ENCODE measurements at places on chromosomes 3 and 15.

- H3K27me3 ChIP-seq = no peaks in the 10 kb centered on the region
- no peaks in the 10 kb centered on the region for H3K36me3 ChIP-seq
- peaks cover 4% of the 10 kb centered on the region for H3K4me1 ChIP-seq
- H3K4me3 ChIP-seq = no peak overlapping the region
Measured at GRCh38 chr3:195111319-195111705, 159.6 kb downstream of the XXYLT1 start.

GRCh38 chr15:66802025-66803001 lies 100.3 kb downstream of the SMAD6 start:
- no peaks in the 10 kb centered on the region for H3K27me3 ChIP-seq
- DNase-seq = peak; percentile 58
- H3K4me1 ChIP-seq = peaks cover 15% of the 10 kb centered on the region
- no peak overlapping the region for H3K4me3 ChIP-seq
- peak overlapping the region; percentile 94 for H3K27ac ChIP-seq

GRCh38 chr3:119160815-119161214 lies 12.6 kb upstream of the UPK1B start:
- no peak for DNase-seq
- no peak overlapping the region for H3K4me3 ChIP-seq
- H3K27ac ChIP-seq = no peak overlapping the region
- H3K4me1 ChIP-seq = no peaks in the 10 kb centered on the region
- no peaks in the 10 kb centered on the region for H3K36me3 ChIP-seq

DNA sequence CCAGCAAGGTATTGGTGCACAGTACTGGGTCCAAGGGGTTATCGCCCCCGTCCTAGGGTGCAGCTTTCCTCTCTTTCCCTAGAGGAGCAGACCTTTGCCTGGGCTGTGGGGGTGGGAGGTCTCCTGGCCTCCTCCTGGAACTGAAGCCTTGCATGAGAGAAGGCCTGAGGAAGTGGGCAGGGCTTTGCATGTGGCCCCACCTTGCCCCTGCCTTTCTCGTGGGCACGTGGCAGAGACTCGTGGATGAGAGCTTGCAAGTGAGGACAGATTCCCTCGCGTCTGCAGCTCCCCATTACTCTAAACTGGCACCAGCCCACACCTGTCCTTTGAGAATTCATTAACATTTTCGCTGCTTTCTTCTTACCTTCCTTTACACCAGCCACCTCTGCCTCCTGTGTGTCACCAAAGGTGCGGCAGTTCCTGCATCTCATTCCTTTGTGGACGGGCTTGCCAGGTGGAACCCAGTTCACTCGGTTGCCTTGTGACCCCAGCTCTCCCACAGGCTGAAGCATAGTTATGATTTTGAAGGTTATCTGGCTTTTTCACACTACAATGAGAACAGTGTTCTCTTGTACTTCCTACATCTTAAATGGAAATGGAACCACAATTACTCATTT lies 40.9 kb upstream of the NR2C2 start:
- H3K4me1 ChIP-seq = no peaks in the 10 kb centered on the region
- no peak overlapping the region for H3K27ac ChIP-seq
- H3K27me3 ChIP-seq = no peaks in the 10 kb centered on the region
- no peak for DNase-seq
- no peak overlapping the region for H3K4me3 ChIP-seq
- no peaks in the 10 kb centered on the region for H3K36me3 ChIP-seq

- no peaks in the 10 kb centered on the region for H3K27me3 ChIP-seq
- H3K27ac ChIP-seq = peak overlapping the region; percentile 83
- peaks cover 9% of the 10 kb centered on the region for H3K4me1 ChIP-seq
- peak overlapping the region; percentile 7 for H3K4me3 ChIP-seq
- no peak for DNase-seq
Measured at GRCh38 chr15:90960298-90961091, 5.8 kb downstream of the RCCD1 start.

GRCh38 chr3:185767002-185767688 lies 57.7 kb downstream of the IGF2BP2 start:
- no peak overlapping the region for H3K4me3 ChIP-seq
- no peaks in the 10 kb centered on the region for H3K27me3 ChIP-seq
- peaks cover 2% of the 10 kb centered on the region for H3K4me1 ChIP-seq
- DNase-seq = no peak

- H3K27me3 ChIP-seq = no peaks in the 10 kb centered on the region
- H3K27ac ChIP-seq = no peak overlapping the region
- H3K4me3 ChIP-seq = no peak overlapping the region
- no peaks in the 10 kb centered on the region for H3K4me1 ChIP-seq
- DNase-seq = no peak
Measured at GRCh38 chr3:142641504-142641903, 45.3 kb downstream of the PLS1 start.

DNA sequence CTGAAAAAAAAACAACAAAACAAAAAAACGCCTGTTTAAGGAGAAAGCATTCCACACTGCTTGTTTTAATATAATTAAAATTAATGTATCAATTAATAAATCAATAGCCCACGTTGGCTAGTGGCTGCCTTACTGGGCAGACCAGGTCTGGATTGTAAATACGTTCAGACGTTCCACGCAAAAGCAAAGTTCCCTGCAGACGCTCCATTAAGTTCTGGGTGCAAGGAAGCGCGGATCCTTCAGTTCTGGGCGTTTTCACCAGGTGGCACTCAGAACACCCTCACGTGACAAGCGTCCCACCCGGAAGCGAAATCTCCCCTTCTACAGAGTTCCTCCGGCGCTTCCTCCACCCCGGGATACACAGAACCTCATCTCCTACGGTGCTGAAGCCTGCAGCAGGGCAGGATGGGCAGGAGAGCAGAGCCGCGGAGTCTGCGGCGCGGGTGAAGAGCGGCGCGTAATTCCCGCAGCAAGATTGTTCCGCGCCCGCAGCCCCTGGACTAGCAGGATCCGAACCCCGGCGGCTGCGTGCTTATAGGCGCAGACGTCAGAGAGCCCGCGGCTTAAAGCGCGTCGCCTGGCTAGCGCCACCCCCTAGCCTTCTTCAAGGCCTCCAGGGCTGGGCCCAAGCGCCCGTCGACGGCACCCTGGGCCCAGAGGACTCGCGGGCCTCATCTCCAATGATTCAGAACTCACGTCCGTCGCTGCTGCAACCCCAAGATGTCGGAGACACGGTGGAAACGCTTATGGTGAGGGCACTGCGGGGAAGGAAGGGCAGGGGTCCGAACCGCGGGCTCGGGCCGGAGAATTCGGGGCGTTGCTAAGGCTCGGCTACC lies at the start of gene SLC25A38:
Gene SLC25A38, plus strand, starts transcription at position 326 of the 836 bp plus-strand sequence. Its CDS starts 355 bp downstream, at position 681.
- peak within 1 kb of the TSS; percentile 97 for H3K27ac ChIP-seq
- no peaks in the 10 kb centered on the region for H3K36me3 ChIP-seq
- H3K4me1 ChIP-seq = peaks cover 16% of the 10 kb centered on the region
- peak within 1 kb of the TSS; percentile 70 for H3K4me3 ChIP-seq

GRCh38 chr15:52014616-52015015 lies 4.4 kb upstream of the MAPK6 start:
- H3K27me3 ChIP-seq = no peaks in the 10 kb centered on the region
- peaks cover 4% of the 10 kb centered on the region for H3K4me1 ChIP-seq
- DNase-seq = no peak
- H3K4me3 ChIP-seq = no peak overlapping the region
- H3K36me3 ChIP-seq = no peaks in the 10 kb centered on the region

- no peaks in the 10 kb centered on the region for H3K36me3 ChIP-seq
- H3K27ac ChIP-seq = no peak overlapping the region
Measured at GRCh38 chr3:78050276-78051065, 1010.6 kb downstream of the ROBO2 start.

- H3K27me3 ChIP-seq = no peaks in the 10 kb centered on the region
- H3K27ac ChIP-seq = no peak overlapping the region
- no peak for DNase-seq
Measured at GRCh38 chr3:134149286-134149685, 101.4 kb downstream of the RYK start.

DNA sequence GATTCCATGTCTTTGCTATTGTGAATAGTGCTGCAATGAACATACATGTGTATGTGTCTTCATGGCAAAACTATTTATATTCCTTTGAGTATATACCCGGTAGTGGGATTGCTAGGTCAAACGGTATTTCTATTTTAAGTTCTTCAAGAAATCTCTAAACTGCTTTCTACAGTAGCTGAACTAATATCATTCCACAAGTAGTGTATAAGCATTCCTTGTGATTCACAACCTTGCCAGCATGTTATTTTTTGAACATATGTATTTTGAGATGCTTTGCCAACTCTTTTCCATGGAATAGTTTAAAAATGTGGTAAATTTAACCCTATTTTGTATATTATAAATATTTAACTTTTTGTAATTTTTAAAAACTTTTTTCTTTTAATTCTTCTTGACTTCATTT lies 592.7 kb upstream of the NAALADL2 start:
- H3K4me3 ChIP-seq = no peak overlapping the region
- H3K27ac ChIP-seq = no peak overlapping the region
- no peaks in the 10 kb centered on the region for H3K36me3 ChIP-seq
- no peaks in the 10 kb centered on the region for H3K4me1 ChIP-seq

GRCh38 chr15:100245487-100245820 lies 96.3 kb downstream of the ADAMTS17 start:
- no peak overlapping the region for H3K27ac ChIP-seq
- no peak overlapping the region for H3K4me3 ChIP-seq
- DNase-seq = no peak

GRCh38 chr3:22012471-22012870 lies 261.5 kb upstream of the ZNF385D start:
- no peak overlapping the region for H3K27ac ChIP-seq
- no peak for DNase-seq
- no peaks in the 10 kb centered on the region for H3K36me3 ChIP-seq
- no peak overlapping the region for H3K4me3 ChIP-seq
- no peaks in the 10 kb centered on the region for H3K4me1 ChIP-seq

DNA sequence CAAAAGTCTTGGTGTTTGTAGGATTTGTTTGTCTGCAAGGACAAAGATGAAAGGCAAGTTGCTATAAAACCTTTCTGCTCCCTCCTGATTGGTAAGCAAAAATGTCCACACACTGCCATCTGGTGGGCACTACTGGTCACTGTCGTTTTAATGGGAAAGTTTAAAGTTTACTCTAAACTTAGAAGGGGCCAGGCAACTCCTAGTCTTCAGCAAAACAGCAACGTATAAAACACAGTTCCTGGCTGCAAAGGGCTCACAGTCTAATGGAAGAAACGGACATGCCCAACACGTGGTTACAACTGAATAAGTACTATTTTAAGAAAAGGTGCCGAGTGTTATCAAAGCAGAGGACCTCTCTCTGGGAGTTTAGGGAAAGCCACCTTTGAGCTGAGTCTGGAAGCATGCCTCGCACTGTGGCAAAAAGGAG lies 23.7 kb upstream of the TPRG1 start:
- H3K27me3 ChIP-seq = no peaks in the 10 kb centered on the region
- H3K27ac ChIP-seq = no peak overlapping the region
- H3K36me3 ChIP-seq = no peaks in the 10 kb centered on the region
- H3K4me3 ChIP-seq = no peak overlapping the region
- peak; percentile 76 for DNase-seq

DNA sequence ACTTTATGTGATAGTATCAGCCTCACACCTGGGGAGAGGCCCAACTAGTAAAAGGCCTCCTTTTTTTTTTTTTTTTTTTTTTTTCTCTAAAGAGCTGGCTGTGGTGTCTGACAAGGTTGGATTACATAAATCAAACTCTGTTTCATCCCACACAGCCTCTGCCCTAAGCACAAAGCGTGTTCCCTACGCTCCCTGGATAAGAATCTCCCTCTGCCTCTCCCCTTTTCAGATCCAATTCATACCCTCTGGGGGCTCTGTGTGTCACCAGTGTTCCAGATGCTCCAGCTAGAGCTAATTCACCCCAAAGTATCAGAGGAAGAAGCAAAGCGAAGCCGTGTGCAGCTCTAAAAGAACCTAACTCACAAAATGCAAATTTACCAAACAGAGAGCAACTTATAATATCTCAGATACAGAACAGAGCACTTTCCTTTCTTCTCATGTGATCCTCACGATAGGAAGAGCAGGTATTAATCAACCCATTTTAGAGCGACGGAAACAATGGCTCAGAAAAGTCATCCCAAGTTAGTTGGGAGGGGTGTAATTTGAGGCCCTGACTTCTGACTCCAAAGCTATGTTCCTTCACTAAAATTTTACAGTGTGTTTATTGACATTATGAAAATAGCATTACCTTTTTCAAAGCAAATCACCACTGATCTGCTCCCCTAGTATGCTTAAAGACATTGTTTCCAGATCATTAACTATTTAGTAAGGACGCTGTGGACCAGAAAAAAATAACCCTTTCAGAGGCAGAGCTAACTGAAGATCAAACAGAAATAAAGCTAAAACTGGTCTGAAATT lies 12.4 kb downstream of the BMF start:
- H3K4me1 ChIP-seq = peaks cover 34% of the 10 kb centered on the region
- no peaks in the 10 kb centered on the region for H3K36me3 ChIP-seq
- H3K27ac ChIP-seq = peak overlapping the region; percentile 92
- DNase-seq = no peak
- no peak overlapping the region for H3K4me3 ChIP-seq

DNA sequence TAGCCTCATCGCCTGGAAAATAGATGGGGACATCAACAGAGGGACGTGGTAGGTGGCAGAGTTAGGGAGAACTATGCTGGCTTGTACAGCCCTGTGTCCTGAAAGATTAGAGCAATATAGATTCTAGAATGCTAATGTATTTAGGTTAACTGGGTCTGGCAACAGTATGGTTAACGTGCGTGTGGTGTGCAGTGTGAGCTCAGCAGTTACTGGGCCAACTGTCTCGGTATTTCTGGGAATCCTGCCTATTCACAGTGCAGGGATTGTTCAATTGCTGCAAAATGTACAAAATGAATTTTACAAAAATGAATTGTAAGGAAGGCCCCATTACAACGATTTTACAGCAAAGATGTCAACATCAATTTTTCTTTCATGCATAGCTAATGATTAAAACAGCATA lies 20.6 kb downstream of the MEIS2 start:
- no peak overlapping the region for H3K27ac ChIP-seq
- peaks cover 3% of the 10 kb centered on the region for H3K4me1 ChIP-seq
- H3K27me3 ChIP-seq = no peaks in the 10 kb centered on the region
- no peak for DNase-seq

DNA sequence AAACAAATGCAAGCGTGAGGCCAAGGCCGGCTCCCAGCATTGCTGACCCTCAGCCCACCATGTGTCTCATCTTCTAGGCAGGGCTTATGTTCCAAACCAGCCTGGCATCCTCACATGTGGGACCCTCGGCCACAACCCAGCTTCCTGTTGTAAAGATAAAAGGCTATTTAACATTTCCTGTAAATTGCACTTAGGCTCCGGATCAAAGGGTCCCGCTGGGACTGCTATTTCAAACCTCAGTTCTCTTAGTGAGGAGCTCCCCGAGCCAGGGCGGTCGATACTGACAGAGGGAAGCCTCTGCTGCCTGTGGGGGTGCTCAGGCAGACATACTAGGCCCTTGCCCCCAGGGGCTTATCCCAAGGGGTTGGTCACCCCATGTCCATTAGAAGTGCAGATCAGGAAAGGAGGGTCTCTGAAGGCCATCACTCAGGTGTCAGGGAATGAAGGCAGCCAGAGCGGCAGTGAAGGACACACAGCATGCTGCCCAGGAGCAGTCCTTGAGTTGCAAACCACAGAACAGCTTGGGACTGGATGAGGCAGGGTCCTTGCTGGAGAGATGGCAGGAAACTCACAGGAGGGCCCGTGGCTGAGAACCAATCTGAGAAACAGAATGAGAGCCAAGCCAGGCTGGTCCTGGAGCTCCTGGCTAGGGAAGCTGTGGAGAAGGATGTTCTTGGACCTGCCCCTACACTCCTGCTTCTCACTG lies 239.9 kb downstream of the TLE3 start:
- no peaks in the 10 kb centered on the region for H3K4me1 ChIP-seq
- H3K27me3 ChIP-seq = no peaks in the 10 kb centered on the region
- no peaks in the 10 kb centered on the region for H3K36me3 ChIP-seq
